ENCODE measurements at places on chromosomes 4 and X. TPM values are rescaled to one million over a fixed set of nuclear protein-coding genes. Genes with fewer than 3 reads are reported as not detected.

The EFHC2 gene
- 0.10 TPM for total RNA-seq

The NDP gene
- 0.15 TPM for total RNA-seq

The VCX2 gene
- not detected for total RNA-seq

The PDE5A gene
- 3.4 TPM for total RNA-seq

The TCP11X2 gene
- not detected for total RNA-seq

The CHST7 gene
- total RNA-seq, result 33.1 TPM

The SPANXN4 gene
- not detected for total RNA-seq

The FAM200B gene
- total RNA-seq, result 40.2 TPM

The TMEM144 gene
- total RNA-seq, result 2.7 TPM

The GPR119 gene
- not detected for total RNA-seq

The GABRQ gene
- total RNA-seq, result not detected

The GLRA2 gene
- total RNA-seq, result not detected

The GDPD2 gene
- not detected for total RNA-seq

The RAB41 gene
- not detected for total RNA-seq

The PNCK gene
- total RNA-seq, result not detected

Measured in glomerular endothelial cell (primary cell).